ENCODE measurements at places on chromosomes 16 and 17. TPM values are rescaled to one million over a fixed set of nuclear protein-coding genes. Genes with fewer than 3 reads are reported as not detected.

- no peaks in the 10 kb centered on the region for H3K4me1 ChIP-seq
- no peaks in the 10 kb centered on the region for H3K36me3 ChIP-seq
- H3K27me3 ChIP-seq, result no peaks in the 10 kb centered on the region
- H3K4me3 ChIP-seq, result no peak overlapping the region
- no peak for DNase-seq
Measured at GRCh38 chr17:42076797-42077559, 21.3 kb downstream of the ZNF385C start.

The ABCC12 gene
- not detected for total RNA-seq

GRCh38 chr17:12665263-12666210, at the start of gene MYOCD:
Gene MYOCD, plus strand, starts transcription at chr17:12665890. Its CDS starts 299 bp downstream, at chr17:12666189.
- H3K4me3 ChIP-seq, result peak within 1 kb of the TSS; percentile 65
- no peaks in the 10 kb centered on the region for H3K36me3 ChIP-seq
- DNase-seq, result peak; percentile 68
- no peak within 1 kb of the TSS for H3K27ac ChIP-seq
- H3K27me3 ChIP-seq, result peaks cover 8% of the 10 kb centered on the region
- no peaks in the 10 kb centered on the region for H3K4me1 ChIP-seq

GRCh38 chr16:53456625-53457024, 22.4 kb downstream of the RBL2 start:
- no peaks in the 10 kb centered on the region for H3K27me3 ChIP-seq
- H3K4me1 ChIP-seq, result no peaks in the 10 kb centered on the region

The ZFP3 gene
- 10.0 TPM for total RNA-seq

The ODF4 gene
- total RNA-seq, result not detected

The KRTAP1-5 gene
- total RNA-seq, result not detected

DNA sequence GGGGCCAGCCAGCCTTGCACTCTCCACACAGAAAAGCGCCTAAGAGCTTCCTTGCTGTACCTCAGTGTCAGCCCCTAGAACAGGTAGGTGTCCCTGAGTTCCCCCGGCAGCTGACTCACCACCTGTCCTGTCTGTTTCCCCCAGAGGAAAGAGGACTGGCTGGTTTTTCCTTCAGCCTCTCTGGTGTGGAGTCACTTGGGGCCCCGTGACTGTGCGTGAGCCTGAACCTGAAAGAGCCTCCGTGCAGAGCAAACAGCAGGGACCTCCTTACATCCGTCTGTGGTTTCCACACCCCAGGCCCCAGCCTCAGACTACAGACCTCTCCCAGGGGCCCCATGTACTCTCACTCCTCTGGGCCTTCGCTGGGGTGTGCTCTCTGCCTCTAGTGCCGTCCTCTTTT, 87.8 kb downstream of the GNAO1 start:
- no peak overlapping the region for H3K4me3 ChIP-seq
- no peaks in the 10 kb centered on the region for H3K4me1 ChIP-seq
- H3K27me3 ChIP-seq, result no peaks in the 10 kb centered on the region
- H3K36me3 ChIP-seq, result no peaks in the 10 kb centered on the region
- no peak overlapping the region for H3K27ac ChIP-seq

Measured in kidney (tissue), 22 donors.